Activated gamma-delta T cell treated with Interleukin-2 at 50 U/mL for 16 hours (primary cell): ENCODE measurements at places on chromosomes 16 and 17.

DNA sequence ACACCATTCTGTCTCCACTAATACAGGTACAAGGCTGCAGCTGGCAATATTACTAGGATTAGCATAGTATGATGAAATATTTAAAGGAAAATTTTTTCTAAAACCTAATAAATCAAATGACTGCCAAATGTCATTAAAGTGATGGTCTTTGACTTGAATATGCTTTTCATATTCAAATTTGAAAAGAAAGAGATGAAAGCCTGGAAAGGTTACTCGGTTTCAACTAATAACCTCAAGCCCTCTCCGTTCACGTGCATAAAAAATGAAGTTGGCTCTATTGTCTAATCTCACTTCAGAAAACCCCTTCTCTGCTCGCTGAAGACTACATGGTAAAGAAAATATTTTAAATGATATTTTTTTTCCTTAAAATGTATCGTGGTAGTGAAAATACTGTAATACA lies 83.2 kb downstream of the RPGRIP1L start:
- DNase-seq, result no peak

- no peak for DNase-seq
These were observed 80.2 kb downstream of the CDH11 start for GRCh38 chr16:65041667-65042066.

- no peak for DNase-seq
These were observed 22.4 kb upstream of the CRYM start for GRCh38 chr16:21300309-21301167.

DNA sequence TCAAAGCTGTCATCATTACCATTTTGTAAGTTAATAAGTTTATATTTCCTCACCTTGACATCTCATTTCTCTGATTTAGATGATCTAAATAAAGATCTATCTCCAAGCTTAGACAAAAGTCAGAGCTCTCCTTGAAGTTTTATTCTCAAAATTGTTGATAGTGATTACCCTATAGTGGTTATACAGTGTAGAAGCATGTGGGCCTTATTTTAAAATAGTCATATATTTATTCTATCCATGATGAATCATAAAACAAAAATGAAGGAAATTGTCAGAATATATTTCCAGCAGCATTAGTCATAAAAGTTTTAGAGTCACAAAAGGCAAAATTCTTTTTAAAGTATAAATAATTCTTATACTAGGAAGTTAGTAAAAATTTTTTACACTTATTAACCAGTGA lies 49.0 kb downstream of the RHOT1 start:
- DNase-seq, result no peak

DNA sequence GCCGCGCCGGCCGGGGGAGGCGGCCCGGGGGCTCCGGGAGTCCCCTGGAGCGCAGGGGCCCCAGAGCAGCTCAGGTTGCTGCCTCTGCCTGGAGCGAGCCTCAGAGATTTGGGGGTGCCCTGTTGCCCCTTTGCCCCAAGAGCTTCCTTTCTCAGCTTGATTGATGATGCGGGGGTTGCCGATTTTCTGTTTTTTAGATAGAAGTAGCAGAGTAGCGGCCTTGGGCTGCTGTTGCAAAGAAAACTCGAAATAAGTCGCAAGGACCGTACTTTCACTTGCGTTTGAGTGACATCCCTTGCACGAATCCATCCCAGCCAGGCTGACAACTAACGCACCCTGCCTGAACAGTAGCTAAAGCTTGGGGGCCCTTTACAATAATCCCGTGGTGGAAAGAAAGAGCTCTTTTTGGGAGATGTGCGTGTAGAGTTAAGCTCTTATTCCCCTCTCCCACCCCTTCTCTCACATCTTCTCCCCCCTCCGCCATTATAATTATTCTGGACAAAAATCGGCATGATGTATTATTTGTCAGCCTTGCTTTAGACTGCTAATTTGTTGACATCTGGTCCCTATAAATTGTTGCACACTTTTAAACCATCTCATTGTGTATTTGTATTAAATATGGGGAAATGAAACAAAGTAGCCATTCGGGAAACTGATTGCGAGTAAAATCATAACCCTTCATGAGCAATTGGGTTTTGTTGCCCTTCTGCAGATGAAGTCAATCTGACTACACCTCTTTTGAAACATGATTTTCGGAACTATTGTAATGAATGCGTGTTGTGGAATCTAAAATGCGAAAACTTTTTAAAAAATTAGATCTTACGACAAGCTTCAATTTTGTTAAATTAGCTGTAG lies 873 bp downstream of the USP10 start:
- peak; percentile 17 for DNase-seq

DNA sequence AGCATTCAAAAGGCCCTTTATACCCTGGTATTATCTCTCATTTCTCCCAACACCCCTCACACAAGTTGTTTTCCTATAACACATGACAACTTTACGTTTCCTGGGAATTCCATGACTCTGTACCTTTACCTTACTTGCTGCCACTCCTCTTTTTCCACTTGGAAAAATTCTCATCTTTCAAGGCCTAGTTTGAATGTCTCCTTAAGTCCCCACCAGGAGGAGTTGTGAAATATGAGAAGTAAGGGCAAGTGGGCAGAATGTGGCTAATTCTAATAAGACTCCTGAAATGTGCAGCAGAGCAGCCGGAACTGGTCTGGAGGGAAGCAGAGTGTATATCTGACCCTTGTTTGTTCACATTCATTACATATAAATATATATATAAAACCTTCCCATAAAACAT lies 39.7 kb downstream of the BRCA1 start:
- no peak for DNase-seq

- no peak for DNase-seq
These were observed 10.2 kb downstream of the SOX8 start for GRCh38 chr16:991773-992172.

DNA sequence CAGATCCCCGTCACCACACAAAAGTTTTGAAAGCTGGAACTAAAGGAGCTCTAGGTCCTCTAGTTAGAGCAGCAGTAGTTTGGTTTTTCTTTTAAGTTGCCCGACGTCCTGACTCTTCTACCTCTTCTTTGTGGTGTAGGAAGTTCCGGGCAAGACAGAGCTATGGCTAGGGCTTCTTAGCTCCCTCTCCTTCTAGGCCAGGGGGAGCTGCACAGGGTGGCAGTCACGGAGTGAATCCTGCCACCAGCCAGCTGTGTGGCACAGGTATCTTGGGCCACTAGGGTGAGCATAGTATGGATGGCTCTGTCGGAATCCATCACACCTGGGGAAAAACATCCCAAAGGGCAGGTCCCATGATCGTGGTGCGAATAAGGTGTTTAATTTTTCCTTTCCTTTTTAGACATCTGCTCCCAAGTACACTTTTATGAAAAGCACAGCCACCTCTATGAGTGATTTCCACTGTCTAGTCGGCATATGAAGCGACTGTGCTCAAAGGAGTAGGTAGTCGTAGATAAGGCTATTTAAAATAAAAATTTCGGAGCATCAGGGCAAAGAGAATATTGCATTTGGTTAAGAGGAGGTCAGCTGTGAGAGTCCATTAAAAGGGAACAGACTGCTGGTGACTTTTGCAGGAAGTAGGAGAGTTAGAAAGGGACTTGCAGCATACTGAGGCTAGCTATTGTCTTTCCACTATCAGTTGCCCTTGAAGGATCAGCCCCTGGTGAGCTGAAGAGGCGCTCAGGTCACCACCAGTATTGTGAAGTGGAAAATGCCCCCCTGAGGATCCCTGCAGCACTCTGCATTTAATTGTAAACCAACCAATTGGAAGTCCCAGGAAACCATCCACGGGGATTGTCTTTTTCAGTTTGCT lies 2.1 kb downstream of the PRKCA start:
- no peak for DNase-seq

DNA sequence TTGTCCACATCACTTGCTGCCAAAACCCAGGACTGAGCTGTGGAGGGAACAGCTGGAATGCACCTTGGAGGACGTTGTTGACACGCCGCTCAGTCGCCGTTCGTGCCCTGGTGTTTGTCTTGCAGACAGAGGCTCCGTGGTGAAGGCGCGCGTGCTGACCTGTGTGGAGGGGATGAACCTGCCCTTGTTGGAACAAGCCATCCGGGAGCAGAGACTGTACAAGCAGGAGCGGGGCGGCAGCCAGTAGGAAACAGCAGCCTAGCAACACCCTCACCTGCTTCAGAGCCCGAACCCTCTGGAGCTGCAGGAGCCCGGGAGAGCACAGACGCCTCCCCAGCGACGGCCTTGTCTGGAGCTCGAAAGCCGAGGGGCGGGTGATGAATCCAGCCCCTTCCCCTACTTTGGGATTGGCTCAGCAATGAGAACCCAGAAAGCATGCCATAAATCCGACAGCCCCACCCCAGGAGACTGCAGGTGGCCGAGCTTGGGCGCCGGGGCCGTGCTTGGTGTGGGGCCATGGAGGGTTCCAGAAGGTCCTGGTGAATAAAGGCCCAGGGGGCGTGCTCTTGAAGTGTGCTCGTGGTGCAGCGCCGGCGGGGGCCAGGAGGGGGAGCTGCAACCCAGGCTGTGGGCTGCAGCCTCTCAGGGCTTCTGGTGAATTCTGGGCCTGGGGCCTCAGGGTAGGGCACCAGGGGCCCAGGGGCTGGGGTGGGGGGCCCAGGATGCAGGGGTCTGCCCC lies 470 bp upstream of the CDK3 start:
- peak; percentile 58 for DNase-seq

DNA sequence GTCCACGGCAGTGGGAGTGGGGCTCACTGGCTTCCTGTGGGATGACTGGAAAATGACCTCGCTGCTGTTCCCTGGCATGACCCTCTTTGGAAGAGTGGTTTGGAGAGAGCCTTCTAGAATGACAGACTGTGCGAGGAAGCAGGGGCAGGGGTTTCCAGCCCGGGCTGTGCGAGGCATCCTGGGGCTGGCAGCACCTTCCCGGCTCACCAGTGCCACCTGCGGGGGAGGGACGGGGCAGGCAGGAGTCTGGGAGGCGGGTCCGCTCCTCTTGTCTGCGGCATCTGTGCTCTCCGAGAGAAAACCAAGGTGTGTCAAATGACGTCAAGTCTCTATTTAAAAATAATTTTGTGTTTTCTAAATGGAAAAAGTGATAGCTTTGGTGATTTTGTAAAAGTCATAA lies 7.8 kb upstream of the RNF213 start:
- peak; percentile 92 for DNase-seq

DNA sequence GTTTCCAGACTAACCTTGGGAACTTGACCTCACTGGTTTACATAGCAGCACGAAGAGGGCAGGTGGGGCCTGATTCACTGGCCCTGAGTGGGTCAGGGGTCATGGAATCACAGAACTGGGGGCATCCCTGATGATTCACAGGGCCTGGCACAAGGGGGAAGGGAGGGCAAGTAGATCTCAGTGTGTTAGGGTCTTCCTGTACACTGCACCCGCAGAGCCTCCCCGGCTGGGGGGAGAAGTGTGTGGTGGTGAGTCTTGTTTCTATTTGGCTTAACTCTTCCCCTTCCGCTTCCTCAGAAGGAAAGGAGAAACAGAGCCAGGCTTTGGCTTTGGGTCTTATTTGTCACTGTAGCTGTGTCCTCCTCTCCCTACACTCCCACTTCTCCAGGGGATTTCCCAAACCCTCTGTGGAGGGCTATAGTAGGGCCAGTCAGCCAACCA lies 3.7 kb downstream of the STARD3 start:
- DNase-seq, result no peak

DNA sequence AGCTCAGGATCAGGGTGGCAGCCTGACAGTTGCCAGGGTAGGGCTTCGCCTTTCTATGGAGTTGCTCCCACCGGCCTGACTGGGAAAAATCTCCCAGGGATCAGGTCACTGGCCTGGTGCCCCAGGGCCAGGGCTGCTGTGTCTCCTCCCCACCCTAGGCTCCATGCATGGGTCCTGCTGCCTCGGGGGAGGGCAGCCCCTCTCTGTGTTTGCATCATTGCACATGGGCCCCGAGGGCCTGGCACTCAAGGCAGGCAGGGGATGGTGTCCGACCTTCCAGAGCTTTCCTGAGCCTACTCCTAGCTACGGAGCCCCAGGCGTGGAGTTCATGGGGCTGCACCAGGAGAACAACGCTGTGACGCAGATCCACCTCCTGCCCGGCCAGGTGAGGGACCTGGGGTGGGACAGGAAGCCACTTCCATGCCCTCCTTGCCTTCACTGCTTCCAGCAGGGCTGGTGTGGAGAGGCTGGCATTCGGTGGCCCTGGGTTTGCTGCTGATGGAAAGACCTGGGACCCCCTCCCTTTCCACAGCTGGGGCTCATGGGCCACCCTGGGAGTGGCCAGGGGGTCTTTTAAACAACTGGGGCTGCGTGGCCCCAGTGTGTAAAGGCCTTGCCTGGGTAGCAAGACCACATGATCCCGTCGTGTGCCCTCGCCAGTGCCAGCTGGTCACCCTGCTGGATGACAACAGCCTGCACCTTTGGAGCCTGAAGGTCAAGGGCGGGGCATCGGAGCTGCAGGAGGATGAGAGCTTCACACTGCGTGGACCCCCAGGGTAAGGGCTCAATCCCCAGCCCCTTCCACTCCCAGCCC lies 29.5 kb upstream of the MYO15B start:
- no peak for DNase-seq

- no peak for DNase-seq
These were observed 50.2 kb upstream of the CMIP start for GRCh38 chr16:81394416-81394815.

DNA sequence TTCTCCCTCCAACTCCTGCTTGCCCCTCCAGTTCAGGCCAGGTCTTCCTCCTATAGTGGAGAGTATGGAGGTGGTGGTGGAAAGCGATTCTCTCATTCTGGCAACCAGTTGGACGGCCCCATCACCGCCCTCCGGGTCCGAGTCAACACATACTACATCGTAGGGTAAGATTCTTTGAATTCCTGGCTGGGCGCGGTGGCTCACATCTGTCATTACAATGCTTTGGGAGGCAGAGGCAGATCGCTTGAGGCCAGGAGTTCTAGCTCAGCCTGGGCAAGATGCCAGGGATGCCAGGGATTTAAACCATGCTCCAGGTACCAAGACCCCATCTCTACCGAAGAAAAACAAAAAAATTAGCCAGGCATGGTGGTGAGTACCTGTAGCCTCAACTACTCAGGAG lies 1.4 kb downstream of the ZG16 start:
- no peak for DNase-seq

DNA sequence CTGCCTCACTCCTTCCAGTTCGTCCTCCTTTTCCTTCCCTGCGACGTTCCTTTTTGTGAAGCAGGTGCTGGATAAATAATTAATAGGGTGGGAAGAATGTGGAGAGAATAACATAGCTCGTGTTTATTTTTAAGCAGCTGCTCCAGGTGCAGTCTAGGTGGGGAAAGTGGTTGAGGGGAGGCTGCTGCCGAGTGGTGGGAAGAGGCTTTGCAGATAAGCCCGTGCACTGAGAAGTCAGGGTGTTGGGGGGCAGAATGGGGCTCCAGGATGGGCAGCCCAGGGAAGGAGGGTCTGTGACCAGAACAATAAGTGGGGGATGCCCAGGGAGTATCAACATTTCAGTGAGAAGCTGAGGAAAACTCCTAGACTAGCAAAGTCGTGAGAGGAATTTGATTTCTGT lies 300.5 kb downstream of the CPPED1 start:
- no peak for DNase-seq

DNA sequence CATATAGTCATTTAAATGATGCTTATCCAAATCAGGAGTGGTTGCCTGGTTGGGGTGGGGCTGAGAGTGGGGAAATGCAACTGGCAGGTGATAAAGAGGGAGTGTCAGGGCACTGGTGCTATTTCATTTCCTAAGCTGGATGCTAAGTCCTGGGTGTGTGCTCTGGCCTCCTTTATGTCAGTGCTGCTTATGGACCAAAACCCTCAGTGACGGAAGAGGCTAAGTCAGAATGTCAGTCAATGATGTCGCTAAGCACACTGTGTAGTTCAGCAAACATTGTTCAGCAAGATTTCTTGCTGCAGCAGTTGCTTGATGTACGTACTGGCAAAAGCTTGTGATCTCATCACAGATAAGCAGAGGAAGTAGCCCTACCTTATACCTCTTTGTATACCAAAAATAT lies 16.4 kb upstream of the FLCN start:
- no peak for DNase-seq

- no peak for DNase-seq
These were observed 65.8 kb upstream of the SMIM36 start for GRCh38 chr17:55576996-55577586.
